NCI-H1048 (cell line): ENCODE measurements at places on chromosomes 2 and 18.

DNA sequence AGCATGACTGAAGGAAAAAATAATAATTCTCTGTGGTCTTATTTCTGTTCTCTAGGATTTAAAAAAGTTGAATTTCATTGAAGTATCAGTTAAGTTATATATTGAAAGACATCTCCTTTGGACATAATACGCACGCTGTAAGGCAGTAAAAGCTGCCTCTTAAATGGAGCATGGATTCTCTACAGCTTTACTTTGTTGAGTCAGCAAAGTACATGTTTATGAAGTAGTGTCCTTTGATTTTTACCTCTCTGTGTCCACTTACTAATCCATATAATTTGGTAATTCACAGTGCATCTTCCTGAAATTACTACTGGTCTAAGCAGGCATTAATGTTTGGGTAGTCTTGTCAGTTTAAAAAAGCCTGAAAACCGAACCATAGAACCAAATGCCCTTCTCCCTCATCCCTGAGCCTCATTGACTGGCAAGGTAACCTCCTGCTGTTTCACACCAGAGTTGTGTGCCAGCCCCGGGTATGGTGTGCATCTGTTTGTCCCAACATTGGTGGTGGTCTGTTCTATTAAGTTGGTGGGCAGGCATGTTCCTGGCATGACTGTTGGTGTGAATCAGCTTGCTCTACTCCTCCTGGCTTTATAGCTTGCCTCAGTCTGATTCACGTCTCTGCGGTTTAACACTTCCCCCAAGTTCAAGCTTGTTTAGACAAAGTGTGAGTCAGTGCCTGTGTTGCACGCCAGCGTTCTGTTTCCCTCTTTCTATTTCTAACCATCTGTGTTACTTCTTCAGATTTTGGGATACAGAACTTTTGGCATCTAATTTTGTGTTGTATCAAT, 71.0 kb upstream of the ITM2C start:
- DNase-seq: no peak

DNA sequence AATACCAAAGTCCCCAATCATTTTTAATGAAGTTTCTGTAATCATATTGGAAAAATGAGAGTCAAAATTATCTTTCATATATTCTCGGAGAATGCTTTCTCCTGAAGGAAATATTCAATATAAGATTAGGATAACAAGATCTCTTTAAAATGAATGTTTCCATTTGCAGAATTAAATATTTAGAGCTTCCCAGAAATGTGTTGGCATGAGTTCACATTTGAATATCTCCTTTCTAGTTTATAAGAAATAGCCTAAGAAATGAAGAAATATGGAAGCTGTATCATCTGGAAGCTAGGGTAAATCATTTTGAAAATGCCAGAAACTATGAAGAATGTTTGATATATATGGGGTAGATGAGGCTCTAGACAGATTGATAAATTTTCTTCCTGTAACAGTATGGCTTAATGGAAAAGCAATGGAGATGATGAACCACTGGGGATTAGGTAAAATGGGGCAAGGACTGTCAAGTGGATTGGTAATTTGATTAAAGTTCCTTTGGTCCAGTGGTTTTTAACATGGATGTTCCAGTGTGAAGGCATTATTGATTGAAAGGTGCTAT, 184.6 kb upstream of the ZNF804A start:
- no peak for DNase-seq

DNA sequence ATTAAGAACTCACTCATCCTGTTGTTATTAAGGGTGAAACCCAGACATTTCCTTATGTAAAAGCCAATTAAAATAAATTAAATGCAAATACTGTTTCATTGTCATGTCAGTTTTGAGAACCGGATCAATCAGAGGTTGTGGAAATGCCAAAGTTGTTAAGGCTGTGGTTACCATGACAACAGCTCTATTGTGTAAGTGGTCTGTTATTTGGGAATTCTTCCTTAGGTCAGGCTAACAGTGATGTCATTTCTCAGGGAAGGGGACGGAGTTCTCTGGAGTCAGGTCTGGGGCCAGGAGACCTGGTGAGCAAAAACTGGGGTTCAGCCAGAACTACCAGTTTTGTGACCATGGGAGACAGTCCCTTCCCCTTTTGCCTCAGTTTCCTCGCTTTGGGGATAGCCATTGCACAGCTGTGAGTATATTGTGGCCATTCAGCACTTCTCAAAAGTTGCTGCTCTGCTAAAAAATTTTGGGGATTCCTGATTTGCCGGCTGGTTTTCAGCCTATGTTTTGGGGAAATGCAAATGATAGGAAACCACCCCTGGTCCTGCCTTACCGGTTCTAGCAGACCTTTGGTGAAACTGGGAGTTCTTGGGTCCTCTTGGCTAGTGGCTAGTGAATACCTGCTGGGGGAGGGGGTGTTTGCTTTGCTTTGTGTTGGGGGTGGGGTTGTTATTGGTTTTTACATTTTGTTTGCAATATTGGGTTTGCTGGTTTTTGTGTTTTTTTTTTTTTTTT, 21.6 kb downstream of the HPCAL1 start:
- DNase-seq: no peak

GRCh38 chr2:8098476-8099266, 583.2 kb upstream of the ID2 start:
- DNase-seq: no peak

- no peak for DNase-seq
Measured at GRCh38 chr2:70978341-70979179, at the start of gene ANKRD53. Gene ANKRD53, plus strand, starts transcription at chr2:70978630. Its CDS starts 16 bp downstream, at chr2:70978646.

GRCh38 chr2:73984922-73985307, 205 bp downstream of the TET3 start:
- DNase-seq: no peak

DNA sequence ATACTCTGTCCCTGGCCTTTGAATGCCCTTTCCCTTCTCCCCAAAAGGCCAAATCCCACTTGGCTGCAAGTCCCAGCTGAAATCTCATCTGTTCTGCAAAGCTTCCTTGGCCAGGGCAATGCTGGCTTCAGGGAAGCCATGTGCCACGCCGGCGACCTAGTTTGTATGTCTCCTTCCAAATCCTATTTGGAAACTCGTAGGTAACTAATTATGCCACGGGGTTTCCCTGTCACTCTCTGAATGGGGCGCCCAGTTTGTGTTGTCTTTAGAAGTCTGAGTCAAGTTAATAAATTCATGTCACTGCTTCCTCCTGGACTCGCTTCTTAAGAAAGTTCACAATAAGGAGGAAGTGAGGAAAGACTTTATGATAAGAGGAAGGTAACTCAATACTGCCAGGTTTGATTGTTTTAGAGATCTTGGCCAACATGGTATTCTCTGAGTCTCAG, 19.1 kb downstream of the FHL2 start:
- DNase-seq: no peak

DNA sequence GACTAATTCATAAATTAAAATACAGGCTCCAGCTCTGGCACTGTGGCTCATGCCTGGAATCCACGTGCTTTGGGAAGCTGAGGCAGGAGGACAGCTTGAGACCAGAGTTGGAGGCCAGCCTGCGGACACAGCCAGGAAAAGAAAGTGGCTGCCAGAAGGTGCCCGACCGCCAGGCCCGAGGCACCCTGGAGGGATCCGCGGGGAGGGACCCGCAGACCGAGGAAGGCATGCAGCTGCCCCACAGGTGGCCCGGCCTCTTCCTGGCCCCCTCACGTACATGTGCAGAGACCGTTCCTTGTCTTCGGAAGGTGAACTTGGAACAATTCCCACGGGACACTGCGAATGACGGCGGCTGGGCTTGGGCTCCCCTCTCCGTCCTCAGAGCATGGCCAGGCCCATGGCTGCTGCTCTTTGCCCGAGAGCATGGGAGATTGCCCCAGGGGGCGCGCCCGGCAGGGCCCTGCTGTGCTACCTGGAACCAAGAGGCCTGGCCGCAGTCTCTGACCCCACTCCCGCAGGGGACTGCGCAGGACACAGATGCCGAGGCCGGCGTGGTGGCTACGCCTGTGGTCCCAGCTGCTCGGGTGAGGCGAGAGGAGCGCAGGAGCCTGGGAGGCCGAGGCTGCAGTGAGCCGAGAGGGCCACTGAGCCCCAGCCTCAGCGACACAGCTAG, 55.6 kb upstream of the IMP4 start:
- DNase-seq: no peak

- no peak for DNase-seq
Measured at GRCh38 chr2:32485399-32485798, 128.6 kb downstream of the BIRC6 start.

DNA sequence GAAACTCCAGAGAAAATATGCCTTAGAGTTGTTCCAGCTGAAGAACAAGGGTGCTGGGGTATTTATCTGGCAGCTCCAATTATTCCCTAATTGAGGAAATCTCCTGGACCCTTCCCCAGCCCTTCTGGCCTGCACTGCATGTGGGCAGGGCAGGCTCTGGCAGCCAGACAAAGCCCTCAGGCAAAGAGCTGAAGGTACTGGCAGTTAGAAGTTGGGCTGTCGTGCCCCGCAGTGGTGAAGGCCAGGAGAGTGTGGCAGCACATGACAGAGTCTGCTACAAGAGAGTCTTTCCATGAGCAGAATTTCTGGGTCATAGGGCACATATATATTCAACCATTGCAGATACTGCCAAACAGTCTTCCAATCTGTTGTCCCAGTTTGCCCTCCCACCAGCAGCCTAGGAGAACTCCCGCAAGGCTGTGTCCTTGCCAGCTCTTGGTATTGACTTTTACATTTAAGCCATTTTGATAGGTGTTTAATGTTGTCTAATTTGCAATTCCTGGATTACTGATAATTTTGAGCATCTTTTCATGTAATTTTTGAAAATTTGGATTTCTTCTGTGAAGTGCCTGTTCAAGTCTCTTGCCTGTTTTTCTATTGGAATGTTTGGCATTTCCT, 26.6 kb downstream of the ONECUT2 start:
- no peak for DNase-seq

DNA sequence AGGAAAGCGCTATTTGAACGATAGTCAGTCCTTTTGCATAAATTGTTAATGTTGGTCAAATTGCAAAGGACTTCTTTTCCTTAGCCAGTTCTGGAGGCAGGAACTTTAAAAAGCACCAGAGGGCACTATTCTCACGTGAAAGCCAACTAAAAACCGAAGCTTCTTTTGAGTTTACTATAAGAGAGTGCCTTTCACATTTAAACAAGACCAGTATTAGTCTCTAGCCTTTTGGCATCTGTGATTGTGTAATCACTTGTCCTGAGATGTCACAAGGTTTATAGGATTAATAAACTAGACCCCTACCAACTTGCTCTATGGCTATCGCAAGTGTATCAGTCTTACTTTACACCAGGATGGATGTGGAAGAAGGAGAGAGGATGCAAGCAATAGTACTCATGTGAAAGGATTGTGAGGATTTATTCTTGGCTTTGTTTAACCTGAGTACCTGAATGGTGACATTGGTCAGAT, 14.4 kb upstream of the STAT4 start:
- DNase-seq: peak; percentile 10

- DNase-seq: no peak
Measured at GRCh38 chr2:127324635-127325034, 30.7 kb upstream of the ERCC3 start.

DNA sequence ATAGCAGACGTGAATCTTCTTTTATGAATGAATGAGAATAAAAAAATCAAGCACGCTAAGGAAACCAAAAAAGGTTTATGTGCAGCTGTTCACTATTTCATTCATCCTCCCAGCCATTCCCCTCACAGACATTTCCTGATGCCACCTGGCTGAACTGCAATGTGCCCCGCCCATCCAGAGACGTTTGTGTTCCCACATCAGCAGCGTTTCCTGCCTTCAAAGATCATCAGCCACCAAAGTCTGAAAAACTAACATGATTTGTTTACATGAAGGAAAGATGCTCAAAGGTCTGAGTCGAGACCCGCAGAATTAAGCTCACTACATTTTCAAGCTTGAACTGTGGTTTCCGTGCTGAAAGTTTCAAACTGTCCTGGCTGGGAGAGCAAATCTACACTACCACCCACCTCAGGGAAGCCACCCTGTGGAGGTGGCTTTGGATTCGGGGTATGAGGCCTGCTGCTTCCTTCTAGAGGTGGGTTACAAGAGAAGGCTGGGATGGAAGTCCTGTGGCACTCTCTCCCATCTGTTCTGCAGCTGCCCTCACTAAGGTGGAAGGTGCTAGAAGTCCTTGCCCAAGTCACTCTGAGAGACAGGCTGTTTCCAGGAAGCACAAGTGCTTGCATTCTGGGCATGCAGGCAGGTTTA, 201.3 kb upstream of the OSR1 start:
- DNase-seq: no peak

GRCh38 chr2:10449486-10449831, 1.3 kb upstream of the ODC1 start:
- DNase-seq: no peak

DNA sequence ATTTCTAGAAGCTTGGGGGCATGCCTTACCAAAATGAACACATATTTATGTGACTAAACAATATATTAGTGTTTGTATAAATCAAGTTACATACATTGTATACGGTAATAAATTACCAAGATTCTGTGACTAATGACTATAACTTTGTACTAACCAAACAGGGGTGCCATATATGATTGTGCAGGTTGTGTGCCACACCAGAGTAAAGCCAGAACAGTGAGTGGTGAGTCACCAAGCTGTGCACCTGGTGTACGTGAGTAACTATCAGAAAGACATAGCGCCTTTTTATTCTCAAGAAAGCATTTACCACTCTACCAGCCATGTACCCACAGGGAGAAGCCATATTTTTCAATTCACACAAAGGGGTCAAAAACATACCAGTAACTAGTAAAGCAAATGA, 453.2 kb upstream of the PIK3C3 start:
- no peak for DNase-seq

- no peak for DNase-seq
Measured at GRCh38 chr2:63780518-63781155, 61.1 kb upstream of the UGP2 start.

GRCh38 chr2:120915670-120916069, 180.0 kb downstream of the GLI2 start:
- no peak for DNase-seq

GRCh38 chr2:100240386-100240785, 81.9 kb downstream of the LONRF2 start:
- no peak for DNase-seq

DNA sequence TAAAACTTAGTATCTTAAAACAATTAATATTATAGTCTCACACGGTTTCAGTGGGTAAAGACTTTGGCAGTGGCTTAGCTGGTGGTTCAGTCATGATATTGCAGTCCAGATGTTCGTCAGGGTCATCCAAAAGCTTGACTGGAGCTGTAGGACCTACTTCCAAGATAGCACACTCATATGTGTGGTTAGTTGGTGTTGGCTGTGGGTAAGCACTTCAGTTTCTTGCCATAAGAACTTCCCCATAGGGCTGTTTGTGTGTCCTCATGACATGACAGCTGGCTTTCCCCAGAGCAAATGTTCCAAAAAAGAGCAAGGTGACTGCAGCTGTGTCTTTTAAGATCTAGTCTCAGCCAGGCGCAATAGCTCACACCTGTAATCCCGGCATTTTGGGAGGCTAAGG, 48.5 kb upstream of the EPC2 start:
- DNase-seq: no peak

DNA sequence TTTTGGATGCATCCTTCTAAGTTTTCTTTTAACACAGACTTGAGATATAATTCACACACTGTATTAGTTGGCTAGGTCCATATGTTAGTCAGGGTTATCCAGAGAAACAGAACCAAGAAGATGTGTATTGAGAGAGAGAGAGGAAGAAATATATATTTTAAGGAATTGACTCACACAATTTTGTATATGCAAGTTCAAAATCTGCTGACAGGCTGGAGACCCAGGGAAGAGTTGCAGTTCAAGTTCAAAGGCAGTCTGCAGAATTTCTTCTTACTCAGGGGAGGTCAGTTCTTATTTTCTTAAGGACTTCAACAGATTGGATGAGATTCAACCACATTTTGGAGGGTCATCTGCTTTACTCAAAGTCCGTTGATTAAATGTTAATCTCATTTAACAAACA, 23.0 kb upstream of the MRO start:
- DNase-seq: no peak
